Spleen (tissue), 13 donors: ENCODE measurements at places on chromosomes 3 and 15. TPM values are rescaled to one million over a fixed set of nuclear protein-coding genes. Genes with fewer than 3 reads are reported as not detected.

DNA sequence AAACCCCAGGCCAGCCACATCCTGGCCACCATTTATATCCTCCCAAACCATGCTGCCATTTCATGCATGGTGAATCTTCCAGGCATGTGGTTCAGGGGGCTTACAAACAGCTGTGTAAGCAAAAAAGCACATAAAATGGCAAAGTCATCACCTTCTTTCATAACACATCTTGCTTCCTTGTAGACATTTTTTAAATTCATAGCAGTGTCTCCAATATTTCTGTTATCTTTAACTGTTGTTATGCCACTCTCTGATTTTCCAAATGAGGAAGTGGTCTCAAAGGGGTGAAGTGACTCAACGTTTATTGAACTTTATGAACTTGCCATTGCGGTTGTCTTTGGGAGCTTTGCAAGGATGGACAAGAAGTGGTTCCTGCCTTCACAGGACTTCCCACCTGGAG is 264.4 kb downstream of the MEX3B start:
- no peak for DNase-seq

GRCh38 chr3:161215185-161215584 is 5.9 kb upstream of the NMD3 start:
- no peak for DNase-seq

DNA sequence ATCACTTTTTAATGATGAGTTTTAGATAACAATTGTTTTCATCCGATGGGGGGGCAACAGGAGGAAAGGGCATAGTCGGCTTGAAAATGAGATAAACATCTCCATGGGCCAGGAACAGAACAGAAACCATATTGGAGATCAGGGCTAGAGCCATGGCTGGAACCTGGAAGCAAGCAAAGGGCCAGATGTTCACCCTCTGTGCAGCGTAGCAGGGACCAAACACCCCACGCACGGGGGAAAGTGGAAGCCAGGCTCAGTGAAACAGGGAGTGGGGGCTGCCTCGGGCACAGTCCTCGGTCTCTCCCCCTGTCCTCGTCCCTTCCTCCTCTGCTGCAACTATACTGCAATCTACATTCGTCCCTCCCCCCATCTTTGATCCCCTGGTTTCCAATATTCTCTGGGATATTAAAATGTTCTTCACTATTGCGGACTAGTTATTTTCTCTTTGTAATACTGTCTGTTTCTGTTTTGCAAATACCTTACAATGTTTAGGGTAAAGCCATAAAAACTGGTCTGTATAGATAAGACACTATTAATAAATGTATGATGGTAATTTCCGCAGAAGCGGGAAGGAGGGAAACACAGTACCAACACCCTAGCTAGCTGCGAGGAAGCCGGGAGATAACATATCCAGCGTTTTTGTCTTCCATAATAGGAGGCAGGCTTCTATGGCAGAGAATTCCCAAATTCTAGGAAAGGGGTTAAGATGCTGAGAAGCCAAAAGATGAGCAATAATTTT is 121.5 kb downstream of the XXYLT1 start:
- no peak for DNase-seq

DNA sequence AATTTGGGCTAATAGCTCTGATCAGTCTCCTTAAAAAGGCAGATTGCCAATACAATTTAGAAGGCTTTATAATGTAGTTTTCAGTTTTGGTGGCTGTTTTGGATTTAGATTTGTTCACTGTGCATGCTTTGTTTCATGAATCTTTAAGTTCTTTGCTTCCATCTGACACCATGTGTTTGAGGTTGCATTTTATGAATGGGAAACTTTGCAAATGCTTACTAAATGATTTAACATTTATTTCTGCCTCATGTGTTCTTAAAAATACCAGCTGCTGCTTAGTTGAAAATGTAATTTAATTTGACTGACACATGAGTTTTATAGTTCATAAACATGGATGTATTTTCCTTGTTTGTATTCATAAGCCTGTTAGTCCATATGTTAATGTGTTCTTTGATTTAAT is 78.6 kb downstream of the RNF13 start:
- DNase-seq, result no peak

DNA sequence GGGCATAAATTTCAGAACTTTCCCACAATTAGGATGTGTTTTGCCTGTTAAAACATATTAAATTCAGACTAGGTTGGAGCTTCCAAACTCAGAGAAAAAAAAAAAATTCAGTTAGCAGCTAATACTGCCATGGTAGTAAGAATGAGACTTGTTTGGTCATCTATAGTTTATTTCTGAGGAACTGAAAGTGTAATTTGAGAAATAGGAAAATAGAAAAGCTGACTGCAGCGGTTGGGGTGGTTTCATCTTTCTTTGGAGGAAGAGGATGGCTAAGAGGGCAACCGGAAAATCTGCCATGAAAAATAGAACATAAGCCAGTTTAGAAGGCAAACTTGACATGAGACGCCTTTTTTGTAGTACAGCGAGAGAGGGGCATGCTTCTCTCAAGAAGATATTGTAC is 371.2 kb upstream of the ROBO2 start:
- no peak for DNase-seq

DNA sequence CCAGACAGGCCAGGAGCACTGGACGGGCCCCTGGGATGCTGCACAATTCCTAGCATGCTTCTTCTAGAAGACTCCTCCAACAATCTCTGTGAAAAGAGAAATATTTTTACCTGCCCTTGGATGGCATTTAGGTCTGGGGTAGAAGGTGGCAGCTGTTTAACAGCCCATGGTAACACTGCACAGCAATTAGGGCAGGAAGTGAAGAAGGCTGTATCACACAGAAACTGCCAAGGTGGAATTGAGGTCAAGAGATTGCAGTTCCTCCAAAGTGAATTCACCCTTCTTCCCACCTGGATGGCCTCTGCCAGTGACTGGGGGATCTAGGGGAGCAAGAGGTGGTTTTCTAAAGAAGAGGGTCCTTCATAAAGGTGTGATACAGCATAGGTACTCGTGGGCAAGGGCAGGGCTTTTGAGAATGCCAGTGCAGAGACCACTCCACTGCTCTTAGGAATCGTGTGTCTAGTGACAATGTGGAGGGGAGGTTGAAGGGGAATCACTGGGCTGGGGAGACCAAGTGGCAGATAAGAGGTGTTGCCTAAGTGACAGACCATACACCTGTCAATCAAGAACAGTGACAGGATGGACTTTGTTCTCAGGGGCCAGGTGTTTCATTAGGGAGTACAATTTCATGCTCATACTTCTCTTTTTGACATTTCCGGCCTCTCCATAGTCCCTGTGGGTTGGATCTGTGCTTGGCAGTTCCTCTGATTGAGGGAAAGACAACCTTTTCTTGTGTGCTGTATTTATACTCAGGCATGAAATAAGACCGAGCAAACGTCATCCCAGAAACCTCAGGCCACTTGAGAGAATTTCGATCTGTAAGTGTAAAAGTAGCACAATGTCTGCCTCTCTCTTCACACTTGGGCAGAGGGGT is 83.5 kb upstream of the BCL6 start:
- no peak for DNase-seq

- no peak for DNase-seq
Observed at GRCh38 chr3:147412261-147412916, 3.2 kb downstream of the ZIC1 start.

GRCh38 chr15:70065006-70065722 is 32.6 kb downstream of the TLE3 start:
- peak; percentile 22 for DNase-seq

GRCh38 chr15:91620229-91620628 is 233.3 kb upstream of the SLCO3A1 start:
- no peak for DNase-seq

GRCh38 chr3:46095307-46095706 is 68.0 kb upstream of the XCR1 start:
- DNase-seq, result no peak

The SLC9A9 gene
- 51.0 TPM for total RNA-seq

The AGBL1 gene
- not detected for total RNA-seq

The MOBP gene
- not detected for total RNA-seq

The MUC4 gene
- total RNA-seq, result not detected
